ENCODE measurements at places on chromosomes 6 and 20.

DNA sequence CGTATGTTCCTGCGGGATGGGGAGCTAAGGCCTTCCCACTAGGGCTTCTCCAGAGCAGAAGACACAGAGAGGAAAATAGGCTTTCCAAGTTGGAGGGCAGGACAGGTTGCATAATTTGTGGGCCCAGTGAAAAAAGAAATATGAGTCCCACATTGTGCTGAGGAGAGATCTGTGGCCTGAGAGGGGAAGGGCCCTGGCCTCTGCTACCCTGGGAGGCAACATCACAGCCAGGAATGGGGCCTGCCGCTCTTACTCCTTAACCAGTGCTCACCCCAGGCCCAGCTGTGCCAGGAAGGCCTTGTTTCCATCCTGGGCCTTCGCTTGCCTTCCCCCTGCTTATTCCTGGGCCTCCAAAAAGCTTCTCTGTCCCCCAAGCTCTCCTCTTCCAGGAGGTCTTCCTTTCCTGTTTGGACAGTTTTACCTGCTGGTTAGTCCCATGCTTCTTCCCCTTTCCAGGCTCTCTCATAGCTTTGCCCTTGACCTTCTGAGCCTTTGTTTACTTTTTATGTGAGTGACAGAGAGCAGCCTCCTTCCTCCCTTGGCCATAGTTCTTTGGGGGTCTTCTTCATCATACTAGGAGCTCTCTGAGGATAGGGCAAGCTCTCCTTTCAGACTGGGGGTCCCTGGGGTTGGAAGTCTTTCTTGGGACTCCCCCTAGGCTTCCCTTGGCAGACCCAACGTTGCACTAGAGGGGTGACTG lies 26.2 kb upstream of the VEGFA start:
- DNase-seq: no peak

GRCh38 chr6:37396571-37397180 lies 36.3 kb upstream of the CMTR1 start:
- DNase-seq: no peak

GRCh38 chr6:26254724-26255123 lies 110.3 kb upstream of the BTN3A2 start:
- peak; percentile 49 for DNase-seq

DNA sequence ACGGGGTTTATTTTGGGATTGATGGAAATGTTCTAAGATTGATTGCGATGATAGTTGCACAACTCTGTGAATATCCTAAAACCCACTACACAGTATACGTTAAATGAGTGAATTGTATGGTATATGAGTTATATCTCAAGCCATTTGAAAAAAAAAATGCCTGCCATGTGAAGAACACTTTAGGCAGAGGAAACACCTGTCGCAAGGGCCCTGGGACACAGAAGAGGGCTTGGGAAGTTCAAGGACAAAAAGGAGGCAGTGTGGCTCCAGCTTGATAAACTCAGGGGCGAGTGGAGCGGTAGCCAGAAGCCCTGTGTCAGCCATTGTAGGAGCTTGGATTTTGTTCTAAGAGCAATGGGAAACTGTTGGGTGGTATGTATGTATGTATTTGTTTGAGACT lies 37.0 kb downstream of the CEP250 start:
- no peak for DNase-seq

DNA sequence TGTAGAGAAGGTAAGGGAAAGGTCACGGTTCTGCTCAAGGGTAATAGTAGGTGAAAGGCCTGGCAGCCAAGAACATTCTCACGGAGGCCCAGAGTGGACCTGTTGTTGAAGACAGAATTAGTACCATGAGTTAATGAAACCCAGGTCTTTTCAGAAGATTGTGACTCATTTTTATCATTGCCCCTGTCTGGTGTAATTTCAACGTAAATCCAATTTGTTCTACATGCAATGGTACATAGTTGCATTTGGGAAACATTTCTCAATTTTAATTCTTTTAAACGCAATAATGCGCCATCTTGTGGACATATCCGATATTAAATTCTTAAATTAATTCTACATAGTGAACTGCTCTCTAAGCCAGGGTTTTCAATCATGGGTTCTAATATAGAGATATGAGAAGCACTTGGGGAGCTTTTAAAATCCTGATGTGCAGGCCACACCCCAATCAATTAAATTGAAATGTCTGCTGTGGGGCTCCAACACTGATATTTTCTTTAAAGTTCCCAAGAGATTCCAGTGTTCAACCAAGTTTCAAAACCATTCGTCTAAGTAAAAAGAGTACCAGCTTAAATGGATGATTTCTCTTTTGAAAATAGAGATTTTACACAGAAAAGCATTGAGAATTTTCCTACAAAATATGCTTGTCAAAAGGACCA lies 257.4 kb downstream of the PLCB1 start:
- peak; percentile 60 for DNase-seq

DNA sequence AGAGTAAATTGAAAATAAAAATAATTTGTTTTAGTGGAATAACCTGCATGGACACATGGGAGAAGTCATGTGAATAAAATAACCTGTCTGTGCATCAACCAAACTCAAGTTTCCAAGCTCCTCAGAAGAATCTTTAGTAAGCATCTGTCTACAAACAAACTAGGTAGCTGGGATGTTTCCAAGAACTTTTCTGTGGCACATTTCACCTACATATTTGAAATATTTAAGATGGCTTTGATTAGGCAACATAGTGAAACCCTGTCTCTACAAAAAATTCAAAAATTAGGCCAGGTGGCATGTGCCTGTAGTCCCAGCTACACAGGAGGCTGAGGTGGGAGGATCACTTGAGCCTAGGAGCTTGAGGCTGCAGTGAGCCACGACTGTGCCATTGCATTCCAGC lies 168.2 kb downstream of the DST start:
- no peak for DNase-seq

DNA sequence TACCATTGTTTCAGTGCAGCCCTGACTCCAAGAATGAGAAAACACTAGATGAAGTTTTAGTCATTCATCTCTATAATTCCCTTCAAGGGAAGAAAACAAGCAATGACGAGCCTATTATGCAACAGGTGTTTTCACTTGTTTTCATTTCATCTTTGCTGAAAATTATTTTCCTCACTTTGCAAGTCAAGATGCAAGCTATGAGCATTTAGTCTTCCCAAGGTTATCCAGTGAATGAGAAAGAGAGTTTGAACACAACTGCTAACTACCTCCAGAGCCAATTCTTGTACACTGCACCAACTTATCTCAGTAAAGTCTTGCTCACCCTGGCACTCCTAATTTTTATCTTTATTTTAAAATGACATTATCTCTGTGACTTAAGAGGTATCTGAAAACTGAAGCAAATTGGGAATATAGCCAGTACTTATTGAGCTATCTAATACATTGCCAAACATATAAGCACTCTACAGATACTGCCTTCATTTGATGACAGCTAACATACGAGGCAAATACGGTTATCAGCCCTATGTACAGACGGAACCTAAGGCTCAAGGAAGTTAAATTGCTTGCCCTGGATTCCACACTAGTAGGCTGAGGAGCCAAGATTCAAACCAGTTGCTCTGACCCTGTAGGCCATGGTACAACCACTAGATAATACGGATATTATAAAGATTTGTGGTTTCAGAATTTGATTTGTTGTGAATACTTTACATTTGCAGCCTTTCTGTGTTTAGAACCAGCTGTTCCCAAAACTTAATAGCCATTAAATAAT lies 36.8 kb downstream of the MOXD1 start:
- DNase-seq: no peak

DNA sequence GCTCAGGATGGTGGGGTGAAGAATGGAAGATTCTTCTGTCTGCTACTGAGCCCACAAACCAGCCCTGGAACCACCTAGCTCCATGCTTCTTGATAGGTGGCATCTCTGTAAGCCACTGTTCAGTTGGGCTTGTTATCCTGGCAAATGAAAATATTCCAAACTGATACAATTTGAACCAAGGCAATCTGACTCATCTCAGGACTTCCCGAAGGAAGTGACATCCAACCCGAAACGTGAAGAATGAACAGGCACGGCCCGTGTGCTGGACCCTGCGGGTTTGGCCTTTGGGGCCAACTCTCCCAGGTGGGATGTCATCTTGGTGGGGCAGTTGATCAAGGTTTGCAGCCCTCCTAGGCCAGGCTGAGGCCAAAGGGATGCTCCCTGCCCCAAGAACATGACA lies 160.3 kb downstream of the PREX1 start:
- DNase-seq: no peak

DNA sequence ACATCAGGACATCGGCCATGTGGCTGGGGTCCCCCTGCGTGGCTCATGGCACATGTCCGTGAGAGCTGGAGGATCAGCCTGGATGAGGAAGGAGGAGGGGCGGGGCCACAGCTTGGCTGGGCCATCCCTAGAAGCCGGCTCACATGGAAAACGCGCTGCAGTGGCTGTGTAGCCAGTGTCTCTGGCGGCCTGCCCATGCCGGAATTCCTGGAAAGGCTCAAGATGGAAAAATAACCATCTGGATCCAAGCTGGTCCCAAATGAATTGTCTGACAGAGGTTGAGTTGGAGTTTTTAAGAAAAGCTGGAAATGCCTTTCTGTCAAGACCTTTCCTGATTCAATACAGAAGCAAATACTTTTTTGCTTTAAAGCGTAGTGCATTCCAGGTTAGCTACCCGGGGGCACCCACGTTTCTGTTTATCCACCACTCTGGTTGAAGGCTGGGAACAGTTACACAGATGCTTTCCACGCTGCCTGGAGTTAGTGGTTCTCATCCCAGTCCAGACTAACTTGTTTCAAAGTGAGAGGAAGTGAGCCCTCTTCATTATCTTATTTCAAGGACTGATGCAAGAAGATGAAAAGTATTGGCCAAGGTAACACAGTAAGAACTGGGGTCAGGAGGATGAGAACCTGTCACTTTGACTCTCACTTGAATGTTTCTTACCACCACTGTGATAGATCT lies 99.0 kb downstream of the GMPR start:
- DNase-seq: no peak

DNA sequence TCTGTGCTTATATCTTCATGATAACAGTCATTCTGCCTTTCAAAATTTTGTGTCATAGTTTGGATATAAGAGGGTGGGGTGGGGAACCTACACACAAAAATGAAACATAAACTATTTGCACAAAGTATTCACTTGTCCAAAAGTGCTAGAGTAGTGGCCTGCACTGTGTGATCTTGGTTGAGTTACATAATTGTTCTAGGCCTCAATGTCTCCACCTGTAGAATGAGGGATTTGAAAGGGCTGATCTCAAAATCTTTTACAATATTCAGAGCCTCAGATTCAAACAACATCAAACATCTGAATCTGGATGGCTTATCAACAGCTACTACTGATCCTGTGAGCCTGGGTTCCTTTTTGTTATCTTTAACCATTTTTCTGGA lies 64.3 kb upstream of the TMEM30A start:
- no peak for DNase-seq

DNA sequence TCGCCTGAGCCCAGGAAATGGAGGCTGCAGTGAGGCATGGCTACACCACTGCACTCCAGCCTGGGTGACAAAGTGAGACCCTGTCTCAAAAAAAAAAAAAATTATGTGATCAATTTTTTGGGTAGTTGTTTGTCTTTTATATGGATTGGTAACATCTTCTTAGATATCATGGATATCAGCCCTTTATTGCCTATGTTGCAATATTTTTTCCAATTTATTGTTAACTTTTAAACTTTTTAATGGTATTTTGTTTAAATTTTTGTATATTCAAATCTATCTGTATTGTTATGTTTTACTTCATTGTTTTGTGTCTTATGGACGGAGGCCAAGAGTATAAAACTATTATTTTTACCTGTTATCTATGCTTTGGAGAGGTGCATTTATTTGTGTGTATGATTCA lies 32.4 kb upstream of the LTV1 start:
- DNase-seq: no peak

GRCh38 chr20:46967646-46968045 lies 73.0 kb downstream of the EYA2 start:
- no peak for DNase-seq

- peak; percentile 24 for DNase-seq
These were observed 858 bp downstream of the RWDD1 start for GRCh38 chr6:116572162-116572561.

DNA sequence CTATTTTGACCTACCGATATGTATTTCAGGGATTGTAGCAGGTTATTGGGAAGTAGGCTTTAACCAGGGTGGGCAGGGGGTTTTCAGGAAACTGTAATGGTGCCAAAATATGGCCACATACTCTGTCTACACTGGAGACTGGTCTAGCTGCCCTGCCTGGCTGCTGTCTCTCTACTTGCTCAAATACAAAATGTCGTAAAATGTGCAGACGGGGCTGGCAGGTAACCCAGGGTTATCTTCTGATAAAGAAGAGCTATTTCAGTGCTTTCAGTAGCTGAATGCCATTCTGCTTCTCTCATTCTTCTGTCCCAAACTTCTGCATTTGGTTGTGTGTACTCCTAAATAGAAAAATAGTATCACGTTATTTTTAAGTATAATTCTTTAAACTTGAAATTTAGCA lies 616.2 kb downstream of the EPM2A start:
- no peak for DNase-seq

DNA sequence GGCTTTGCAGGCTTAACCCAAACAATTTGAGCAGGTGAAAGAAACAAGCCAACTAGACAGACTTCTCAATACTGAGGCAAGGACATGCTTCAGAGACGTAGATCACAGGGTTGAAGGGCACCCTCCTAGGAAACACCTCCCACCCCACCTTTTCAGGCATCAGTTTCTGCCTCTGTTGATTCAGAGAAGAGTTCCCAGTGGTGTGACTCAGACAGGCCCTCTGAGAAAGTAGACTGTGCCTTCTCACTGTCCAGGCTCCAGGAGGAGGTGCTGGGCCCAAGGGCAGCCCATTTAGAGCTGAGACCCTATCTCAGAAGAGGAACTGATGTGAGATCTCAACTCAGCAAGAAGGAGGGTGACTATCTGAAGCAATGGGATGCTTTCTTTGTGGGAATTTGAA lies 108.1 kb downstream of the FAM50B start:
- DNase-seq: no peak

DNA sequence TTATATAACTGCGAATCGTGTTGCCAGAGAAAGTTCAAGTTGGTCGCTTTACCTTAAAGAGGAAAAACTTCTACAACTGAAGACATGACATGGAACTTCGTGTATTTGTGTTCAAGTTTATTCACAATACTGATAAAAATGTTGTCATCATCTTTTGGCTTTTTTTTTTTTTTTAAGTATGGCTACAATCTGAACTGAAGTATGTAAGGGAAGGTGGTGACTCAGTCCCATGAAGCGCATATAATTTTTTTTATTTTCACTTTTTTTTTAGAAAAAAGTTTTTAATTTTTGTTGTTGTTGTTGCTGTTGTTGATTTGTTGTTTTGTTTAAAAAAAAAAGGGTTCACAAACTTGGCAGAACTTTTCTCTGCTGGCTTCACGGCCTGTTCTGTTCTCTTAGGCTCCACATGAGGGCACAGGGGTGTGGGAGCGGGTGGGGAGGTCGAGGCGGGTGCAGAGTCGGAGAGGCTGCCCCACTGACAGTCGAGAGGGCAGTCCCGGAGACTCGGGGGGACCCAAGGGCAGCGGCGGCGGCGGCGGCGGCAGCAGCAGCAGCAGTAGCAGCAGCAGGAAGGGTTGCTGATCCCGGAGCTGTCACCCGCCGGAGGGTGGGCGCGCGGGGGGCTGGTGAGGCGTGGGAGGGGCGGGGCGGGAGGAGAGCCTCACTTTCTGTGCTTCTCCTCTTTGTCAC lies 17.0 kb downstream of the TFAP2A start:
- DNase-seq: no peak

DNA sequence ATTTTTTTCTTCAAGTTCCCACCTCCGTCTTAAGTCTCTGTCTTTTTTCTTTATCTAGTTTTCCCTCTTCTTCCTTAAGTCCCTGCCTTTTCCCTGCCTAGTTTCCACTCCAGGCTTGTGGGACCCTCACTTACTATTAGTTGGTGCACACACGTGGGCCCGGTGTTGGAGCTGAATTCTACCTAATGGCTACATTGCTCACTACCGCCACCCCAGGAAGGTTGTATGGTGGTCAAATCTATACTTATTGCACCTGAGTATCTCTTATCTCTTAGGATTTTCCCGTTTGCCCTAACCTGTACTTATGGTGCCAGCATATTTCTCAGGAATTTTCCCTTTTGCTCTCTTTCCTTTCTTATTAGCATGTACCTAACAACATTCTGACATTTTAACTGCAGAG lies 692.8 kb downstream of the EPM2A start:
- DNase-seq: no peak

All from hematopoietic multipotent progenitor cell treated with erythropoietin and hydrocortisone succinate and interleukin-3 and kit ligand, for 8 days (in vitro differentiated cells).